Central memory CD4-positive, alpha-beta T cell (primary cell): ENCODE measurements at places on chromosomes 5 and 9.

- DNase-seq: no peak
These were observed 184.2 kb downstream of the EFNA5 start for GRCh38 chr5:107486489-107486888.

- no peak for DNase-seq
These were observed 24.7 kb upstream of the CTNND2 start for GRCh38 chr5:11928909-11929308.

GRCh38 chr5:111295649-111296048 lies 71.5 kb downstream of the CAMK4 start:
- no peak for DNase-seq

DNA sequence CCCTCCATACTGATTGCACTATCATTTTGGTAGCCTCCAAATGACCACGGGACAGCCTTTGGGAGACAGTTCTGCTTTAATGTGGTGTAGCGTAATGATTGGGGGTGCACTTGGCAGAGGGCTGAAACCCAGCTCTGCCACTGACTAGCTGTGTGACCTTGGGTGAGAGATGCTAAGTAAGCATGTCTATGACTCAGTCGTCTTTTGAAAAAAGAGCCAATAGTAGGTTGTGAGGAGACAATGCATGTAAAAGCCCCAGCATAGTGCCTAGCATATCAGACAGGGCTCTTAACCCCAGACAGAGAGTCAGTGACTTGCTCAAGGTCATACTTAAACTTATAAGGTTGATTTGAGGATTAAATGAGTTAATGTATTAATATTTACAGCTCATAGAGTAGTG lies 18.0 kb upstream of the CXCL14 start:
- DNase-seq: no peak

DNA sequence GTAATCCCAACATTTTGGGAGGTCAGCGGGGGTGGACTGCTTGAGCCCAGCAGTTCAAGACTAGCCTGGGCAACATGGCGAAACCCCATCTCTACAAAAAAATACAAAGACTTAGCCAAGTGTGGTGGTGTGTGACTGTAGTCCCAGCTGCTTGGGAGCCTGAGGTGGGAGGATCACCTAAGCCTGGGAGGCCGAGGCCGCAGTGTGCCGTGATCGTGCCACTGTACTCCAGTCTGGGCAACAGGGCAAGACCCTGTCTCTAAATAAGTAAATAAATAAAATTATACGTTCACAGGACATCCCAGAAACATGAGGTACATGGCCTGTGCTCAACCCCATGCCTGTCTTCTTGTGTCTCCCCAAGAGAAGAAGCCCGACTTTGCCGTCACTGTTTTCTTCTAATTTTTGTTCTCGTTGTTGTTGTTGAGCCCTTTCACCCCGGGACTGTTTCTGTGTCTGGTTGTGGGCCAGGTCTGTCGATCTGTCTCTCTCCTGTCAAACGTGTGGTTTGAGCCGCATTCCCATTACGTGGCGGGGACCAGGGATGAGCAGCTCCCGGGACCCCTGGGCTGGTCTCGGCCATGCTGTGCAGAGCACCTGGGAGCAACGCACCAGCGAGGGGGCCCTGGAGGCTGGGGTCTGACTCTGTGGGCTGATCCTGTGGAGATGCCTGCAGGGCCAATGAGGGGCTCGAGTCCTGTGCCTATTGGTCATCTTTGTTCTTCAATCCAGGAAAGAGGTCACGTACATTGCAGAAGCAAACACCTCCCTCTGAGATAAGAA lies 32.2 kb downstream of the NACC2 start:
- DNase-seq: no peak

- DNase-seq: no peak
These were observed 16.2 kb downstream of the PPP2CA start for GRCh38 chr5:134209477-134210245.

DNA sequence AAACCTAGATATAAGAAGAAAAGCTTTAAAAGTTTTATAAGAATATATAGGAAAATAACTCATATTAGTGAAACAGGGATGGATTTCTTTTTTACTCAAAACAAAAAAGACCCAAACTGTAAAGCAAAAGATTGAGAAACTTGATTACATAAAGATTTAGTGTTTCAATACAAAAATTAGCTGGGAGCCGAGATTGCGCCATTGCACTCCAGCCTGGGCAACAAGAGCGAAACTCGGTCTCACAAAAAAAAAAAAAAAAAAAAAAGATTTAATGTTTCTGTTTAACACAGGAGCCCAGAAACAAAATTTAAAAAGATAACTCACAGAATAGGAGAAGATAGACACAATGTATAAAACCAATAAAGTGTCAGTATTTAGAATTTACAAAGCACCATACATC lies 45.2 kb downstream of the CDC14B start:
- no peak for DNase-seq

GRCh38 chr5:75405296-75405695 lies 68.3 kb downstream of the HMGCR start:
- no peak for DNase-seq

DNA sequence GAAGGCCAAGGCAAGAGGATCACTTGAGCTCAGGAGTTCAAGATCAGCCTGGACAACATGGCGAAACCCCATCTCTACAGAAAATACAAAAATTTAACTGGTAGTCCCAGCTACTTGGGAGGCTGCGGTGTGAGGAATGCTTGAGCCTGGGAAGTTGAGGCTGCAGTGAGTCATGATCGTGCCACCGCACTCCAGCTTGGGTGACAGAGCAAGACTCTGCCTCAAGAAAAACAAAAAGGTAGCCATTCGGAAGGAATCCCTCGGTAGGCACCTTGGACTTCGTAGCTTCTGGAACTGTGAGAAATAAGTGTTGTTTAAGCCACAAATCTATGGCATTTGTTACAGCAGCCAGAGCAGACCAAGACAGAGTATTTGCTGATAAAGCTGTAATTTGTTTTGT lies 174.2 kb downstream of the DCP2 start:
- DNase-seq: no peak

DNA sequence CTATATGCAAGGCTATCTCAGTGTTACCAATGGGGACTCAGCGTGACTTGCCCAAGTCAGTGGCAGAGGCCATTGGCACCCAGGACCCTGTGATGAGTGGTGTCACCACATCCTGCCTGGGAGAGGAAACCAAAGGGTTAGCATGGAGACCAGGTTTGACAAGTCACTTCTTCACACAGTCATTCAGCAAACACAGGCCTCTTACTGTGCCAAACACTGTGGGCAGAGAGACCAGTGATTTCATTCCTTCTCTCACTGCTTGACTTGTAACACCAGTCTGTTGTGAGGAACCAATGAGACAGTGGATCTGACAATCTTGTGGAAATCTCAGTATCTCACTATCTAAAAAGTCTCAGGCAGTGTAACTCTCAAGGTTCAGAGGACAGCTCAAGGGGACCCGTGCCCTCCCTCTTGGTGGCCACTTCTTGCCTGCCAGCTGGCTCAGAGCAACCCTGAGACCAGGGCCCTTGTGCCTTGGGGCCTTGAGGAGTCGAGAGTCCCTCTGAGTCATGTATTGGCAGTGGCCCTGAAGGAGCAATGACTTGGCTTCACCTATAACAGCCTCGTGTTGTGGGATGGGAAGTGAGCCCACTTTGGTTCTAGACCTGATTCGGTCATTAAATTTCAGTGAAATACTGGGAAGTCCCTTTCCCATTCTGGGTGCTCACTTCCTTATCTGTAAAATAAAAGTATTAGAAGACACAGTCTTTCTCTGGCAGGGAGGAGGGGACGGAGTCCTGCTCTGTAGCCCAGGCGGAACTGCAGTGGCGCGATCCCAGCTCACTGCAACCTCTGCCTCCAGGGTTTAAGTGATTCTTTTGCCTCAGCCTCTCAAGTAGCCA lies 1.6 kb downstream of the FABP6 start:
- DNase-seq: no peak

- DNase-seq: no peak
These were observed 335.2 kb downstream of the CWC27 start for GRCh38 chr5:65103756-65104440.

DNA sequence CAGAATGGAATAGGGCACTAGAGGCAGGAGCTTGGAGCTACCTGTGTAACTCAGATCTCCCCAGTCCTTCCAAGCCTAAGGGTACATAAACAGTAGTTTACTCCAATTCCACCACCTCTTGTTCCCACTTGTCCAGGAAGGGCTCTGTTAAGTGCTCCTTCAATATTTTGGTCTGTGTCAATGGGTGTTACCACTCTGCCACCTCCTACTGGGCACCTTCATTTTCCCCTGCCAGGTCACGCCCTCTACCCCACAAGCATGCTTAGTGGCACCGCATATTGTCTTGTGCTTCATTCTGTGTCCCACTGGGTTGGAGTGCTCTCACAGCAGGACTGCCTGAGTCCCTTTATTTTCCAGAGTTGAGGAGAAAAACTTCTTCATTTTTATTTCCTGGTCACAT lies 459.8 kb downstream of the ARHGEF28 start:
- no peak for DNase-seq

DNA sequence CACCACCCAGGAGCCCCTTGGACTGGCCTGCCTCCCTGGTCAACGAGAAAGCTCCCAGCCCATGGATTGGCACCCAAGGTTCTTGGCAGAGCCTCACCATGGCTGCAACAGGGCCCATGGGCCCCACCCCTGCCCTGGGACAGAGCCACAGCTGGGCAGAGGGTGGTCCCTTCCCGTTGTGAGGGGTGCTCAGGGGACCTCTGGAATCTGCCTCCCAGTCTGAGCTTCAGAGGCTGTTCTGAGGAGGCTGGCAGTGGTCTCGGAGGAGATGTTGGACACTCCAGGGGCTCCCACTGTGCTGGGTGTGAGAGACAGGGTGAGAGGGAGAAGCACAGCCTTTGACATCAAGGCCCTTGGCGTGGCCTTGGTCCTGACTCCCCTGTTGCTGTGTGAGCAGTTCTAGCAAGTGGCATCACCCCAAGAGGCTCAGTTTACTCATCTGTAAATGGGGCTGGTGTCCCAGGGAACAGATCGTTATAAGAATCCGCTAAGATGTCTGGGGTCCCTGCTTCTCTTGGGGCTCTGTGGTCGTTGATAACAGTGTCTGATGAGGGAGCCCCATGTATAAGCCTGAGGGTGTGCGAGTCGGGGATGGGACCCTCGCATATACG lies 33.0 kb downstream of the LHX3 start:
- DNase-seq: no peak

GRCh38 chr9:124881138-124881743 lies 19.3 kb downstream of the ARPC5L start:
- DNase-seq: no peak

GRCh38 chr5:36585701-36586100 lies 20.7 kb upstream of the SLC1A3 start:
- no peak for DNase-seq

DNA sequence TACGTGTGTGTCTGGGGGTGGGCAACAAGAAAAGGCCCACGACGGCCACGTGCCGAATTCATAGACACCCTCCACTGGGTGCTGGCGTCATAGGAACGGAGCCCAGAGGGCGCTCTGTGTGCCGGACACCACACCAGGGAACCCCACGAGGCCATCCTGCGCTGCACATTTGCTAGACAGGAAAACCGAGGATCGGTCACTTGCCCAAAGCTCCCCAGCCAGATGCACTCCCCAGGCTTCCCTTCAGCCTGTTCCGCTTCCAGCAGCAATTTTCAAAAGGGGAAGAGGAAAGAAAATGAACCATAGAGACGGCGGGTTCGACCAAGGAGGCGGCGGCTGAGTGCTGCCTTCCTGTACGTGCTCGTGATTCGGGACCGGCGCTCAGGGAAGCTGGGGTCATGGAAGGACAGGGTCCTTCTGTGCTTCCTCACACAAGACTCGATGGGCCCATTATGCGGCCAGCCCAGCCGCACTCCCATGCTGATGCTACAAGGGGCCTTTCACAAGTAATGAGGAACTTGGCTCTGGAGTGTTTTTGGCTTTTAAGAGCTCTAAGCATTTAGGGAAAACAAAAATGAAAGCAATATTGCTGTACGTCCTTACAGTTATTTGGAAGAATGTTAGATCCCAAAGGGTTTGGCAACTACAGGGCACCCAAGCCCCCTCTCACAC lies 124.6 kb upstream of the SARDH start:
- no peak for DNase-seq

GRCh38 chr5:178590141-178590923 lies at the start of gene COL23A1:
Gene COL23A1 (minus strand): TSS chr5:178590393.
- peak; percentile 12 for DNase-seq

GRCh38 chr5:150411245-150411979 lies 1.3 kb downstream of the CD74 start:
- peak; percentile 65 for DNase-seq

GRCh38 chr5:149837680-149838269 lies 106.8 kb downstream of the PDE6A start:
- no peak for DNase-seq

- DNase-seq: no peak
These were observed 123.1 kb upstream of the PAPPA start for GRCh38 chr9:116030517-116030916.

- DNase-seq: no peak
These were observed 54.4 kb downstream of the SMIM23 start for GRCh38 chr5:171840066-171840465.

- DNase-seq: no peak
These were observed 2.7 kb downstream of the PHYHD1 start for GRCh38 chr9:128923493-128923883.

DNA sequence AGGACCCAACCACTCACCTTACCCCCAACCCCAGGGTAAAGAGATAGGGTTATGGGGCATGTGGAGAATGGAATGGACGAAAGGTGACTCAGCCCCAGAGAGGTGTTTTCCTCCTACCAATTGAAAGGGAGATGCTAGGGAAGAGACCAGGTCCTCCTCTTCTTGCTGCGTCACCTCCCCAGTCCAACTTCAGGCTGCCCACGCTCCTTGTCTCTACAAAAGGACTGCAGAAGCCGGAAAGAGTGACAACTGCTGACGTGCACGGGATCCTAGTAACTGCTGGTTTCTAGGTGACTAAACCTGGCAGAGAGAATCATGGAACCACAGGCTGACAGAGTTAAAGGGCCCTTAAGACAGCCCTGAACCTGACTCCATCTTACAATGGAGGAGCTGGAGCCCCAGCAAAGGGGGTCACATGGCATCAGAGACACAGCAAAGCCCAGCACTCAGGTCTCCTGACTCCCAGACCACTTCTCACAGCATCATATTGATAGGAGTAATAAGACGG lies 2.2 kb downstream of the GPX3 start:
- no peak for DNase-seq

- no peak for DNase-seq
These were observed 15.8 kb downstream of the NDST1 start for GRCh38 chr5:150523472-150524350.

- no peak for DNase-seq
These were observed 2.4 kb upstream of the CDC42SE2 start for GRCh38 chr5:131261483-131261882.

GRCh38 chr5:160479926-160480325 lies 58.3 kb downstream of the PTTG1 start:
- DNase-seq: no peak

DNA sequence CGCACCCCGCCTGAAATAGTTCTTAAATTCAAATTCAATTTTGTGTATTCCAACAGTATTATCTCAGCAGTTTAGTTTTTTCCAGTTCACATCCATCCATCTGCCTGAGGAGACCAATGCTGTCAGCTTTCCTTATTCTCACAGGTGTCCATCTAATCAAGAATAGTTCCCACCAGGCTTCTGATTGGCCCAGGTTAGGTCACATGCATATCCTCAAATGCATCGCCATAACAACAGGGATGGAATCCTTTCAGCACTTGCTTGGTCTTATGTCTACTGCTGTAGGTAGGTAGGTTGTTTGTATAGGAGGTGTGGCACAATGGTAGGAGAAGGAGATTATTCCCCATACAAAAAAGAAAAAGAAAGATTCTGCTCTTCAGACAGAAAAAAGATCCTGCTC lies 91.2 kb downstream of the UBE2R2 start:
- DNase-seq: no peak
